ENCODE measurements at places on chromosomes 4 and X.

DNA sequence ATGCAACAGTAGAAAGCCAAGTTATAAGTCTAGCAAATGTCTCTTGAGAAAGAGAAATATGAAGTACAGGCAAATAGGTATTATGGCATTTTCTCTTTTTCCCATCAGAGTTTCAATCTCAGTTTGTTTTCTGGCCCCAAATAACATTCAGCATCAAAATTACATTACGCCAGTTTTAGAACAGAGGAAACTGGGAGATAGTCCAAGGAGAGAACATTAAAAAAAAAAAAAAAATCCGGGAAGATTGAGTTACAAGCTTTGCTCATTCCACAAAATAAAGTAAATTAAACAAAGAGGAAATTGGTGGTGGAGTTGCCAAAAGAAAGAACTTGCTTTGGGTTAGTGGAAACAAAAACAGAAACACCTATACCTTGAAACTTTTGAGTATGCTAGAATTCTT lies 50.4 kb upstream of the IL13RA2 start:
- DNase-seq: no peak

DNA sequence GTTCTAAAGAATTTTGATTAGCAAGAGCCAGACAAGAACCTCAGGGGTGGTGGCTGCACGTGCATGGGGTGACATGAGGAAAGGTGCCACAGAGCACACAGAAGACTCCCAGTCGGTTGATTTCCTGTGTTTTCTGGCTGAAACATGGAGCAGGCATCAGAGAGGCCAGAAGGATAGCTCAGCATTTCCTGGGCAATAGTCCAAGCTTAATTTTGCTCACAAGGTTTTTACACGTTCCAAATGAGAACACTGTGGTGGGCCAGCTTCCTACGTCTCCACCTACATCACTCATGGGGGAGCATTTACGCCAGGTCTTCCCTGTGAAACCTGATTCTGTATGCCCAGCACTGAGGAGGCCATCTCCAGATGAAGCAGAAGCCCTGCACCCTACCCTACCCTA lies 212.5 kb upstream of the CLNK start:
- DNase-seq: no peak

DNA sequence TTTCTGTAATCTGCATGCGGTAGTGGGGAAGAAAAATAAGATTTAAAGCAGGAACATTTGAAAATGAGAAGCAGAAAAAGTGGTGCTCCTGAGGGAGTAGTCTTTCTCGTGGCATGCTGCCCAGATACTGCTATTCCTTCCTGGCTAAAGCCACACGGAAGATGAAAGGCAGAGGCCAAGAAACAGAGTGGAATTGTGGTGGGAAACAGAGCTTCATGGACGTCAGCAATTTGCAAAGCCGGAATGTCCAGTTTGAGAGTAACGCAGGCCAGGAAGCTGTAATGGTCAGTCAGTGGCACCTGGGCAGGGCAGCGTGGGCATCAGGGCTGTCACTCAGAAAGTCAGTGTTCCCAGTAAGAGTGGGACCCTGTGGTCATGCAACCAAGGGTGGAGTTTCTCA lies 63.7 kb upstream of the FMR1 start:
- no peak for DNase-seq

- no peak for DNase-seq
Measured at GRCh38 chr4:44675366-44675765, 2.9 kb upstream of the GUF1 start.

DNA sequence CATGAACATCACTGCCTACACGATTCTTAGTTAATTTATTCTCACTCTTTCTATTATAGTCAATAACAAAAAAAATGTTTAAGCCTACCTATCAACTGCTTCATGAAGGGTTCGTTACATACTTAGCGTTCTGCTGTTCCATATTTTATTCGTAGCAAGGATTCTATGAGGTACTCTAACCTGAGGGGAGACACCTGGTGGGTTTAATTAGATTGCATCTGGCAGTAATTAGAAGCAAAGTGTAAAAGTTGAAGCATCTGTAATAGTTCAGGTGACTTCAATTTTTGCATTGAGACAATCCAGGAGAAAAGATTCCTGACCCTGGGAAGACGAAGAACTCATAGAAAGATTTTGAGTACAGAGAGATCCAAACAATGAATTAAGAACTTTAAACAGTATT lies 1655.8 kb upstream of the TENM3 start:
- no peak for DNase-seq

GRCh38 chr4:182585321-182585720 lies 331.9 kb downstream of the DCTD start:
- DNase-seq: no peak

DNA sequence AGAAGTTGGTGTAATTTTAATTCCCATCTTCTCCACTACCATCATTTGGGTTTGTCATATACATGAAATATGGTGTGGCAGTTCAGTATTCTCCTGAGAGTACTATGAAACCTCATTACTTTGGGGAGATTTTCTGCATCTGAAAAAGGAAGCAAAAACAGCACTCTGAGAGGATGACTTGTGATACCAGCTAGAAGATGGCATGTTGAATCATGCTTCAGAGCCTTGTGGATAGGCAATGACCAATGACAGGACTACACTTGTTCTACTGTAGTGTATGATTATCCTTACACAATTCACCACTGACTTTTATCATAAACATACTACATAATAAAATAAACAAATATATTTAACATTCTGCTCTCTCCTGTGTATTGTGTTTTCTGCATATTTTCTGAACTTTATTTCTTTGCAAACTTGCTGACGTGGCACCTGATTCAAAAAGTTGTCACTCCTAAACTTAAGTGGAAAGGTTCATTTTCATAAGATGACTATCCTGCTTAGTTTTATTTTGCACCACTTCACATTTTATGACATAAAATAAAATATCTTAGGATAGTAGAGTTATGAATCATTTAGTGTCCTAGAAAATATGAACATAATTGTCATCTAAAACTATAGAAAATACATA lies 991.3 kb downstream of the FSTL5 start:
- no peak for DNase-seq

DNA sequence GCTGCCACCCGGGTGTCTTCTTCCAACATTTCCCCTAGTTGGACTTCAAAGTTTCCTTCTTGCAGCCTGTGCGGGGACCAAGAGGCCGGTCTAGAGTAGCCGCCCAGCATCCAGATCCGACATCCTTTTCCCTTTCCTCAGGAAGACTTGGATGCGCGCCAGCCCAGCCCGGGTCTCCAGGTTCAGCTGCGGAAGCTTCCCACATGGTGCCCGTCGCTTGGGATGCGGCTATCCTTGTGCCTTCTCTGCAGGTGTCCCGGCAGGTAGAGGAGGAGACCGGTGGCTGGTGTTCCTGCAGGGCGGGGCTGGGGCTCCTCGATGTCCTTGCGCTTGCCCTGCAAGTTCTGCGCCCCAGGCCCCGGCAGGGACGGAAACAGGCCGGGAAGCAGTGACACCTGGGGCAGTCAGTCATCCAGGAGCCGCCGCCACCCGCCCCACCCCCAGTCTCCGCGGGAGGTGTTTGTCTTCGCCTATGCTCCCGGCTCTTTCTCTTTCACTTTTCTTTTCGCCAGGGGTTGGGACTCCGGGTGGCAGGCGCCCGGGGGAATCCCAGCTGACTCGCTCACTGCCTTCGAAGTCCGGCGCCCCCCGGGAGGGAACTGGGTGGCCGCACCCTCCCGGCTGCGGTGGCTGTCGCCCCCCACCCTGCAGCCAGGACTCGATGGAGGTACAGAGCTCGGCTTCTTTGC lies at the start of gene IL15:
Gene IL15 (plus strand): TSS at position 502 of the 689 bp plus-strand sequence. CDS start 82,882 bp downstream, outside the sequence.
- peak; percentile 77 for DNase-seq

DNA sequence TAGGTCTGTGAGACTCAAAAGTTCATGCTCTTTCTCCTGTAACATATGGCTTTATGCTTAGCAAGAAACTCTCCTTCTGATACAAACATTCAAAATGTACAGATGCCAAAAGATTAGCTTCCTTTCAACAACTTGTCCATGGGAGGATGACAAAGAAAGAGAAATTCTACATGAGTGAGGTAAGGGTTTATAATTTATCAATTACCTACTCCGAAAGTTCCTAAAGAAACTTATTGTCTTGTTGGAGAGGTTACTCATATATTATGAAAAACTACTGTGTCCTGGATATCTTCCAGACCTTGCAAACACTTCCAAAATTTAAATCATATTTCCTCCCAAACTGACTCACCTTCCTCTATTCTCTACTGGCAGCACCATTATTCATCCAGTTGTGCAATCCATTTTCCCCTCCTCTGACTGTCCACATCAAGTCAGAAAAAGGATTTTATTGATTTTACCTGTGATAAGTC lies 65.1 kb downstream of the ENPEP start:
- DNase-seq: peak; percentile 10

DNA sequence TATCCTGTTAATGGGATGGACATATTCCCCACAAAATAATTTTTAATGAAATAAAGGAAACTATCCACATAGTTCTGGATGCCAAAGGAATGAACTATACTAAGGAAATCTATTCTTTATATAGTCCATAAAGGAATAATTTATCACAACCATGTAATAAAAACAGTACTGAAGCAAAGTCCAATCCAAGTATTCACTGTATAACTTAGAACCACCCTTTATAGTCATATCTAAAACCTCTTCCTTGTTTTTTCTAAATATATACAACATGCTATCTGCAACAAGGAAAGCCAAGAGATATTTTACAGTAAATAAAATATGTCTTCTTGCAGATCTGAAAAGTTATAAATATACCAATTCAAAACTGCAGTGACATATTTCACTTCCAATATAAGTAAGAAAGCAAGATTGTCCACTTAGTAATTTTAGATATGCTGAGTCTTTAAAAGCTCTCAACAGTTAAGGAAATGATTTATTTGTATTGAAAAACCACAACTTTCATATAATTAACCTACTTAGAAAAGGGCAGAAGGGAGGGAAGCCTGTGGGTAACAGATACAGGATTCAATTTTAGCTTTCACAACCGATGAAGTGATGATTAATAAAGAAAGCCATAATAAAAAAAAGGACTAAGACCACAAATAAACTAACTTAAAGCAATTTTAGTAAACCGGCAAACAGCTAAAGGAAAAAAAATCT lies 8.0 kb downstream of the NR3C2 start:
- DNase-seq: no peak

DNA sequence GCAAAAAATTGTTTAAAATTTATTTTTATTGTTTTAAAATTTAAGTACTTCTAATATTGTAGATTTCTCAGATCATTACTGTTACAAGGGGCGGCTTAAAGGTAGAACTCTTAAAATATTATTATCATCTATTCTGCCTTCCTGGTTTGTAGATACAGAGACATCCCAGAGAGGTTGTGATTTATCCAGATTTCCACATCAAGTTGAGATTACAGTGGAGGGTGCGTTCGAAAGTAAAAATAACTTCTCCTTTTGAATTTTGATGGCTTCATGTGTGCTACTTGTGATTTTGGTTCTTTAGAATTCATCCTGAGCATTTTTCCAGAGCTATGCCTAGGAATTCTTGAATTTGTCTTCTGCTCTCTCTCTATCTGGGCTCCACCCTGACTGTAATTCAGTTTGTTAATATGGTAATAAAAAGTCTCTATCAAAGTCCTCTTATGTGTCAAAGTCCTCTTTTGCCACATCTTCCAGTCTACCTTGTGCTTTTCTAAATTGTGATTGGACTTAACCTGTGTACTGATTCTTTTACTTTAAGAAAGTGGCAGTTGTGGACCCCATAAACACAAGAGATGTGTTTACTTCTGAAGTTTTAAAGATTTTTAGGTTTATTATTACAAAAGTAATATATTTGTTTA lies 37.2 kb downstream of the CLCN3 start:
- DNase-seq: no peak

GRCh38 chr4:185396724-185397385 lies at the start of gene ANKRD37:
Gene ANKRD37 (plus strand): TSS chr4:185396841. CDS start chr4:185396924, 83 bp downstream.
- no peak for DNase-seq

DNA sequence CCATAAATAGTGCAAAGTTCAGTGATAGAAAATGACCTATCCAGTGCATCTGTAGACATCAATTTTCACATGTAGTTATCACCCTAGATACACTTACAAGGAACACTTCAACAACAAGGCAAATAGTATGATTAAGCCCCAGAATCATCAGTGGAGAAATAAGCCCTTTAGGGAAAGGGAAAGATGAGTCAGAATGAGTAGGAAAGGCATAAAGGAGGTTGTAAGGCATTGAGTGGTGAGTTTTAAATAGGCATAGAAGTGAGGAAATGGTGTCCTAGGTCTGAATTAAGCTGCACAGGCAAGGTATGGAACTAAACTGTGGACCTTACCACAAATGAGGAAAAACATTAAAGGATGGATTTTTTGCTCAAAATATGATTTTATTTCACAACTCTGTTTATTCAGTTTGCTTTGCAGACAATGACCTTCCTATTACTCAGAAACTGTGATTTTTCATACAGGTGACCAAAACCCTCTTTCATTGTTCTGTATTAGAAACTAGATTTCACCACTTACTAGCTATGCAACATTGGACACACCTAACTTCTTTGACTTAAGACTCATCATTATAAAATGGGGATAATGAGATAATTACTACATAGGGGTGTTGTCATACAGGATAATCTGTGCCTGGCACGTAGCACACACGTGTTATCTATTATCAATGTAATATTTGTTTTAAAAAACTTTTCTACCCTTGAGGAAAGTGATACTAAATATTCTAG lies 57.0 kb upstream of the MAP9 start:
- no peak for DNase-seq

DNA sequence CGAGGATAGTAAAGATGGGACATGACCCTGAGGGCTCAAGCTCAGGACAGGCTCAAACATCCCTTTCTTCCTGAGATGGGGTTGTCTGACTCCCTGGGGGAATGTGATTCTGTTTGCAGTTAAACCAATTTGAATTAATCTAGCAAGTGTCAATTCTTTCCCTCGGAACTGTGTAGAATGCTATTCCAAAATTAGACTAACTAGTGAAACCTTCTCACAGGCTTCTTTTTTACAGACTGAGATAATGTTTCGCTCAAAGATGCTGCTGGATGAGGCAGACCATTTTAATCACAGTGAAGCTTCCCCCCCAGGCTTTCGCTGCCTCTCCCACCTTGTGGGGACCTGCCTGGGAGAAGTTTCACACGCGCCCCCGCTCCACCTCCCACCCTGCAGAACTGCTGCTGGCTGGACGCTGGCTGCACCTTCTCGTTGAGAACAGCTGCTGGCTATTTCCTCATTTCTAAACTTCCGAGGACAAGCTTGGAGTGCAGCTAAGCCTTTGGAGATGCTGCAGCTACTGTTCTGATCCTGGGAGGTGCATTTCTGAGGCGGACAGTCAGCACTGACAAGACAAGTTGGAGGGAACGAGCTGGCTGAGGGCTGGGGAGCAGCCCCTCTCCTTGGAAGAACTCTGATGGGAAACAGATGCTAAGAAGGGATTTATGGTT lies 297.8 kb downstream of the RAPGEF2 start:
- DNase-seq: no peak

DNA sequence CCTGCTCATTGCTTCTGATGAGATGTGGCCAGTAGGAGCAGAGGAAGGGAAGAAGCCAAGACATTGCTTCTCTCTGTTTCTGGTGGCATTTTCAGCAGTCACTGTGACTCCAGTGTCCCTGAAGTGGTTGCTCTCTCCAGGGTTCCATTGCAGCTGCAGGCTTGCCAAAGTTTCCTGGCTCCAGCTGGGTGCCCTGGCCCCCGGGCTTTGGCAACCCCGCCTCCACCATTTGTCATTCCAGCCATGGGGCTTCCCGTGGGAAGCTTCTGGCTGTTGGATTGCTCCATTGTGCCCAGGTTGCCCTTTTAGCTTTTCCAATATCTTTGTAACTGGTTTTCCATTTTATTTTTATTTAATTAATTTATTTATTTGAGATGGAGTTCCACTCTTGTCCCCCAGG lies 12.7 kb downstream of the FGFBP1 start:
- no peak for DNase-seq

All from urothelium cell line (cell line).